ENCODE measurements at places on chromosomes 5 and 9.
A peak's percentile ranks its signal among the peaks of the same experiment; 100 is the strongest.

DNA sequence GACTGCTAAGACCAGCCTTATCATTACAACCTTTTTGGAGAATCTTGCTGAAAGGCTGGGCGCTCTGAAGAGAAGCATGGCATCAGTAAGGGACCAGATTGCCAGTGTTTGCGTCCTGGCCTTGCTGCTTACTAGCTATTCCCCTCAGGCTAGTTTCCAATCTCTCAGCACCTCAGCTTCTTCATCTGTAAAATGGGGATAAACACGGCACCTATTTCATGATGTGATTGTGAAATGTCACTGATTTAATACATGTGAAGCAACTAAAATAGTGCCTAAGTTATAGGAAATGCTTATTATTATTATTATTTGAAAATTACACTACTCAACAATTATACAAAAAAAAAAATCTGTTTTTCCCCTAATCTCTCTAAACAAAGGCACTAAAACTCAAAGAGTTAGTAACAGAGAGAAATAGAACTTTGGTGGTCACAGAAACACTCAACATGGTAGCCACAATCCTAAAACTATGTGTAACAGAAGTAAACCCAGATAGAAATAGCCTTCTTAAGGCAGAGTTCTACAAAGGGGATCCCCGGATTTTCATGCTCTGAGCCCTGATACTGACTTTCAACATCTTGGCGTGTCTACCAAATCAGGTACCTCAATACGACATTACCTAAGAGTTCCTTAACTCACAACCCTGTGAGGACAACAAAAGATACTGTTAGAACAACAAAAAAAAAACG lies 62.0 kb downstream of the ENC1 start:
- DNase-seq: no peak

DNA sequence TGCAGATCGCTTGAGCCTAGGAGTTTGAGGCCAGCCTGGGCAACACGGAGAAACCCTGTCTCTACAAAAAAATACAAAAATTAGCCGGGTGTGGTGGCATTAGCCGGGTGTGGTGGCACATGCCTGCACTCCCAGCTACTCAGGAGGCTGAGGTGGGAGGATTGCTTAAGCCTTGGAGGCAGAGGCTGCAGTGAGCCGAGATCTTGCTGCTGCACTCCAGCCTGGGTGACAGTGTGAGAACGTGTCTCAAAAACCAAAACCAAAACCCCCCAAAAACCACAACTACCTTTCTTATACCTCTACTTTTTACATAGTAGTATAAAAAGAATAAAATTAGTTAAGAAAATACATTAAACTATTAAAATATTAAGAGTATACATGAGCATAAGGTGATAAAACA lies 121.2 kb downstream of the RAPGEF6 start:
- no peak for DNase-seq

- no peak for DNase-seq
Measured at GRCh38 chr9:87178302-87178701, 231.0 kb upstream of the GAS1 start.

DNA sequence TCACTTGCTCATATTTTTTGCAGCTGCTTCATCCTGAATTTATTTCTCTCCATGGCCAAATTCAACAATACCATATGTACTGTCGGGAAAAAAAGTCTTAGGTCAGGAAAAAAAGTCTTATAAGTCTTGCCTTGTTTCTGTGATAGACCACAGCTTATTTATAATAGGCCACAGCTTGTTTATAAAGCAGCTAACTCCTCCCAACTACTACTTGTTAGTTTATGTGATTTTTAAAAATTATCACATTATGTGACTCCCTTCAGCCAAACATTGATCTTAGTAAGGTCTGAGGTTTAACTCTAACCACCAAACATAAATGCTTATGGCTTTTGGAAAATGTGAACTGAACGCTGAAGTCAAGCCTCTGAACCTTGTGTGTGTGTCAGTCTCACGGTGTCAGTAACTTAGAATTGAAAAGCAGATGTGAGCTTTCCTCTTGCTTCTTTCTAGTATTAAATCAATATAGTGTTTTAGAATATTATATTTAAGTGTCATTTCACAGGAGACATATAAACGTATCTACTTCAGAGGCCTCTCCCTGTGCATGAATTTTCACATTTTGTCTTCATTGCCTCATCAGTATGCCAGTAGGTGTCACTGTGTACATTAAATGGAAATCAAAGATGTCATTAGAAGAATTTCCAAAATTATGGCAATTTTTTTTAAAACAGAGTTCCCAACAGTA lies 51.3 kb downstream of the SNX24 start:
- DNase-seq: no peak

GRCh38 chr5:174412941-174413340 lies 311.4 kb upstream of the MSX2 start:
- DNase-seq: no peak

GRCh38 chr5:160048131-160048530 lies 39.2 kb downstream of the TTC1 start:
- no peak for DNase-seq

DNA sequence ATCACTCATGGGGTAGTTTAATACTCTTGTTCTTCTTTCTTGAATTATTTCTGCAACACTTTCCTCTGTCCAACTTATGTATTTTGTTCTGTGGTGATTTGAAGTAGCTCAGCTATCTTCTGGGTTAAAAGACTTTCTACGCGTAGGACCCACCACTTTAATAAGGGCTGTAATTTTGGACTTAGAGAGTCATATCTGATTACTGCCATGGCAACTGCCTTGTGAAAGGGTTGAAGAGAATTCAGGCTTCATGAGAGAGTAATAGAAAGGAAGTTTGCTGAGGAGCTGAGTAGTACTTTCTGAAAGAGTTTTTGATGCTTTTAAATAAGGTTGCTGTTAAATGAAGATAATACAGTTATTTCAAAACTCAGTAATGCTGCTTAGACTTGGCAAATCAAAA lies 89.5 kb downstream of the TLE4 start:
- DNase-seq: no peak

GRCh38 chr5:58294598-58295305 lies 165.1 kb downstream of the PLK2 start:
- no peak for DNase-seq

GRCh38 chr5:2801577-2802525 lies 50.4 kb upstream of the IRX2 start:
- DNase-seq: no peak

GRCh38 chr5:129048509-129048908 lies 46.0 kb upstream of the ISOC1 start:
- DNase-seq: no peak

- DNase-seq: no peak
Measured at GRCh38 chr5:124730381-124730780, 16.1 kb downstream of the ZNF608 start.

- peak; percentile 76 for DNase-seq
Measured at GRCh38 chr9:128902351-128903078, 18.3 kb upstream of the PHYHD1 start.

DNA sequence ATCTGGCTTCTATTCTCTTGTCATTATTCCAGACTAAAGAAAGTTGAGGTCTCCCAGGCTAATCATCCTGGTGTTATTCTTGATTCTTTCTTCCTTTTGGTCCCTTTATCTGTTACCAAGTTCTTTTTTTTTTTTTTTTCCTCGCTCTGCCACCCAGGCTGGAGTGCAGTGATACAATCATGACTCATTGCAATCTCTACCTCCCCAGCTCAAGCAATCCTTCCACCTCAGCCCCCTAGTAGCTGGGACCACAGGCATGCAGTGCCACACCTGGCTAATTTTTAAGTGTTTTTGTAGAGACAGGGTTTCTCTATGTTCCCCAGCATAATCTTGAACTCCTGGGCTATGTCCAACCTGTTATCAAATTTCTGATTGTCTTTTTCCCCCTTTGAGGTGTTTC lies 126.6 kb upstream of the DHFR start:
- DNase-seq: no peak

DNA sequence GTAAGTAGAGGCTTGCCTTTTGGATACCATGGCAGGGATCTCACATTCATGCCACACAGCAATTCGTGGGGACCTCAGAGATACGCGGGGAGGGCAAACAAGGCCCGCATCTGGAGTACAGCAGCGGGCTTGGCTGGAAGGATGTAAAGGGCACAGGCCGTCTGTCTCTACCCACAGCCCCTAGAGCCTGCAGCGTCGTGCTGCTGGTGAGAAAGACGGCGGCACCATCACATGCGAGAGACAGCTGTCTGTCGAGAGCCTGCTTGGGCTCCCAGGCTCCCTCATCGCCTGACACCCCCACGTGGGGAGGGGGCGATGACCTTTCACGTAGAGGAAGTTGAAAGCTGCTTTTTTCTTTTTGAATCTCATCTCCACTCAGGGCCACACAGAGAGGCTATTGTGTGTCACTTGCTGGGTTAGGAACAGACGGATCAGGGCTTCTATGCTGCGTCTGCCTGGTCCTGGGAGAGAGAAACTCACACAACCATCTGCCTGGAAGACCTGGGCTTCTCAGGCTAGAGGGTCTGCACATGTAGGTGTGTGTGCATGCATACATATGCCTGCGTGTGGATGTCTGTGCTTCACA lies 134.6 kb upstream of the PPP1R26 start:
- DNase-seq: no peak

DNA sequence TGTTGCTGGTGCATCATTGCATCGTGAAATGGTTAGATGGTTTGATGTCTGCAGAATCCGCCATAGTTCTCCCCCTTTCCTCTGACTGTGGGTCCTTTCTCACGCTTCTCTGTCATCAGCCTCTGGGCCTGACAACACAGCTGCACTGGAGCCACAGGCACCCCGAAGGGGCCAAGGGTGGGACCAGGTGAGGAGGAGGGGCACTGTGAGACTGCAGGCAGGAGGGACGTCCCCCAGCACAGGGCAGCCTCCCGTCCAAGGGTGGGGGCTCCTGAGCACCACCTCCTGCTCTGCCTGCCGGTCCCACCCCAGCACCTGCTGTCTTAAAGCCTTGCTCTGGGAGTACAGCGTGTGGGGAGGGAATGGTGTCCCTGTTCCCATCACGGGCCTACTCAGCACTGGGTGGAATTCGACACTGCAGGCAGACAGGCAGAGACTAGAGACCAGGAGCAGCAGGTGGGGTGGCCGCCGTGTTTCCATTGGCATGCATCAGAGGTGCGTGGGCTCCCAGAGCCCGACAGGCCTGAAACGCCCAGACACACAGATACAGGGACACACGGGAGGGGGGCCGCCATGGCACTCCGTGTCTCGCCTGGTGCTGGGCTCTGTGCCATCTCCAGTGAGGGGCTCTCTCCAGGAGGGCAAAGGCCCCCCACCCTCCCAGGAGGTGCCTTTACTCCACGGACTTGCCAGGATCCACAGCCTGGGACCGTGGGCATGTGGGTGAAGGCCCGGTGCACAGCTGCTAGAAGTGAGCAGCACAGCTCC lies 15.0 kb downstream of the CACNA1B start:
- DNase-seq: no peak

DNA sequence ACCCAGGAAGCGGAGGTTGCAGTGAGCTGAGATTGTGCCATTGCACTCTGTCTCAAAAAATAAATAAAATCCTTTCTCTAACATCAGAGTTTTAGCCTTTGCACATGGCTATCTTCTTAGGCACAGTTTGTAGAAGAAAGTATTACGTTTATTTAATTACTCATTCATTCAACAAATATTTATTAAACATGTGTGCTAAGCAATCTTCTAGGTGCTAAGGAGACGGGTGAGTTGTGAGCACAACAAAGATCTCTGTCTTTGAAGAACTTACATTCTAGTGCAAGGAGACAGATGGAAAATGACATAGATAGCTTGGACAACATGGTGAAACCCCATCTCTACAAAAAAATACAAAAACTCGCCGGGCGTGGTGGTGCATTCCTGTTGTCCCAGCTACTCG lies 122.3 kb upstream of the MYO10 start:
- no peak for DNase-seq

DNA sequence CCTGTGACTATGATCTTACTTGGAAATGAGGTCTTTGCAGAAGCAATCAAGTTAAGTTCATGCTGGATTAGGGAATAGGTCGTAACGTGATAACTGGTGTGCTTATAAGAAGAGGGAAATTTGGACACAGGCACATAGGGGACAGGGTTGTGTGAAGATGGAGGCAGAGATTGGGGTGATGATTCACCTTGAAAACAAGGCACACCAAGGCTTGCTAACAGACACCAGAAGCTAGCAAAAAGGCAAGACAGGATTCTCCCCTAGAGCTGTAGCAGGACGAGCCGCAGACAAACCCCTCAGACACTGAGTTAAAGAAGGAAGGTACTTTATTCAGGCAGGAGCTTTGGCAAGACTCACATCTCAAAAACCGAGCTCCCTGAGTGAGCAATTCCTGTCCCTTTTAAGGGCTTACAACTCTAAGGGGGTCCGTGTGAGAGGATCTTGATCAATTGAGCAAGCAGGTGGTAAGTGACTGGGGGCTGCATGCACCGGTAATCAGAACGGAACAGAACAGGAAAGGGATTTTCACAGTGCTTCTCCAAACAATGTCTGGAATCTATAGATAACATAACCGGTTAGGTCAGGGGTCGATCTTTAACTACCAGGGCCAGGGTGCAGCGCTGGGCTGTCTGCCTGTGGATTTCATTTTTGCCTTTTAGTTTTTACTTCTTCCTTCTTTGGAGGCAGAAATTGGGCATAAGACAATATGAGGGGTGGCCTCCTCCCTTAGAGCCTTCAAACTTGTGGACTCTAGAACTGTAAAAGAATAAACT lies 57.5 kb upstream of the S1PR3 start:
- DNase-seq: no peak

All from activated gamma-delta T cell (primary cell).